Activated CD4-positive, alpha-beta memory T cell treated with anti-CD3 and anti-CD28 coated beads, Interleukin-2, amount 10 ng/mL, durations not matched to agents 7 days and 5 days (primary cell): ENCODE measurements at places on chromosomes 7 and 10.
A peak's percentile ranks its signal among the peaks of the same experiment; 100 is the strongest.

GRCh38 chr10:43820663-43821062 lies 172.0 kb upstream of the ZNF32 start:
- DNase-seq = no peak

- no peak for DNase-seq
These were observed 220.5 kb downstream of the MLLT10 start for GRCh38 chr10:21754410-21755011.

- DNase-seq = no peak
These were observed 214.2 kb upstream of the KAT6B start for GRCh38 chr10:74612195-74612594.

DNA sequence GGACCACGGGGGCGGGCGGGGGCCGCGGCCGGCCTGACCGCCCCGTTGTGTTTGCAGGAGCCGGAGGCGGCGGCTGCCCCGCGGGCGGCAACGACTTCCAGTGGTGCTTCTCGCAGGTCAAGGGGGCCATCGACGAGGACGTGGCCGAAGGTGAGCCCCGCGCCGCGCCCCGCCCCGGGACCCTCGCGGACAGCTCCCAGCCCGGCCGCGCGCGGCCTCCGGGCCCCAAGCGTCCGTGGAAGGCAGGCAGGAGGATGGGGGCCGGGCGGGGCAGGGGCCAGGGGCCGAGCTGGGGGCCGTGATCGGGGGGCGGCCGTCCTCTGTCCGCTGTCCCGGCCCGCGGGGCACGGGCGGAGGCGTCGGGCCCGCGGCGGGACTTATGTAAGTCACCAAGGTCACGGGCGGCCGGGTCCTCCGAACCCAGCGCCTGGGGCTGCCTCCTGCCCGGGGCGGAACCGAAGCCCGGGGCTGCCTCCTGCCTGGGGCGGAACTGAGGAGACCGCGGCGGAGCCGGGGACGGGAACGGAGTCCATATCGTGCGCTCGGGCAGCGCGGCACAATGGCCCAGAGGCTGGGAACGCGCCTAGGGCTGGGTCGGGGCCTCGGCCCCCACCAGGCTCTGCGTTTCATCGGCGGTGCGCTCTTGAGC lies 497 bp downstream of the PPP2R2D start:
- peak; percentile 63 for DNase-seq

DNA sequence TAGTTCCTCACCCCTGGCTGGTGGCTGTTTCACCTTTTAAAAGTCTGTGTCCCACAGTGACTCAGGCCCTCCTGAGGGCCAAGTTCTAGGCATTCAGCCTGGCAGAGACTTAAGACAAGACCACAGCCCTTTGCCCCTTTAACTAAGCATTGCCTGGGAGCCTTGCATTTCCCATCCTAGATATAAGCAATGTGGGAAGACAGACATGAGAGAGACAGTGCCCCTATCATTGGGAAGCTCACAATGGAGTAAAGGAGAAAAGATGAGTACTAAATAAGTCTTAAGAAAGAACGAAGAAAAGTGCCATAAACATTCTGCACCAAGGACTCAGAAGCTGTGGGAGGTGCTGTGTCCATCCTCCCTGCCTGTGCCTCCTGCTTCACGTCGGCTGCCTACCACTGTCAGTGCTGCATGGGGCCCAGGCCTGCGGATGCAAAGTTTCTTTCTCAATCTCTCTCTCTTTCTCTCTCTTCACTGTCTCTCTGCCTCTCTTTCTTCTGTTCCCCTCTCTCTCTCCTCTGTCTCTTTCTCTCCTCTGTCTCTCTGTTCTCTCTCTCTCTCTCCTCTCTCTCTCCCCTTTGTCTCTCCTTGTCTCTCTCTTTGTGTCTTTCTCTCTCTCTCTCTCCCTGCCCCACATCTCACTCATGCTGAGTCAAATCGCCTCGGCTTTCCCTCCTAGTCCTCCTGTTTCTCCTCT lies 21.5 kb downstream of the GPRIN2 start:
- no peak for DNase-seq

GRCh38 chr10:34185998-34186397 lies 629.1 kb downstream of the PARD3 start:
- no peak for DNase-seq

GRCh38 chr7:20170633-20171032 lies 46.6 kb downstream of the MACC1 start:
- no peak for DNase-seq

- DNase-seq = no peak
These were observed 201.7 kb upstream of the FOXP2 start for GRCh38 chr7:114212721-114213429.

DNA sequence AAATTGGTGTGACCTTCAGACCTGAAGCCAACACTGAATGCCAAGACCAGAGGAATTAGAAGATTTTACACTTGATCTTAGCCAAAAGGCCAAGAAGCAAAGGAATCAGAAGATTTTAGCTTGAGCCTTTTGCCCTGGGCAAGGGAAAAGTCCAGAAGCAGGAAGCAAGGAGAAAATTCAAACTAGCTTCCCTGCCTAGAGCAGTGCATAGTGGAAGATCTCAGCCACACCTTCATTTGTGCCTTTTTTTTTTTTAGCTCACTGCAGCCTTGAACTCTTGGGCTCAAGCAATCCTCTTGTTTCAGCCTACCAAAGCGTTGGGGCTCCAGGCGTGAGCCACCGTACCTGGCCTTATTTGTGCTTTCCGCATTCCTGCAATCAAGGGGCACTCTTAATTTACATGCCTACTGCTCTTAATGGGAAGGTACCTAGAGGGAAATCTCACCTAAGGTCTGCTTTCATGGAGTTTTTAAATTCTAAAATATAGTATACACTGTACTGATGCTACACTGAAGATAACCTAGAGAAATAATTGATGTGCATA lies 8.3 kb upstream of the PIP4K2A start:
- DNase-seq = no peak

- no peak for DNase-seq
These were observed 122.2 kb downstream of the NPY start for GRCh38 chr7:24406053-24406788.

GRCh38 chr10:43257347-43258210 lies 9.3 kb downstream of the RASGEF1A start:
- DNase-seq = no peak

- no peak for DNase-seq
These were observed 130.9 kb downstream of the PHF14 start for GRCh38 chr7:11104578-11104977.

GRCh38 chr10:59098831-59099452 lies 77.5 kb upstream of the PHYHIPL start:
- no peak for DNase-seq

- no peak for DNase-seq
These were observed 133.3 kb downstream of the CELF2 start for GRCh38 chr10:11150879-11151415.

- peak; percentile 72 for DNase-seq
These were observed 75.2 kb downstream of the DNAJB6 start for GRCh38 chr7:157412021-157412443.

- no peak for DNase-seq
These were observed 3.2 kb downstream of the FRMD4A start for GRCh38 chr10:14327527-14327926.

DNA sequence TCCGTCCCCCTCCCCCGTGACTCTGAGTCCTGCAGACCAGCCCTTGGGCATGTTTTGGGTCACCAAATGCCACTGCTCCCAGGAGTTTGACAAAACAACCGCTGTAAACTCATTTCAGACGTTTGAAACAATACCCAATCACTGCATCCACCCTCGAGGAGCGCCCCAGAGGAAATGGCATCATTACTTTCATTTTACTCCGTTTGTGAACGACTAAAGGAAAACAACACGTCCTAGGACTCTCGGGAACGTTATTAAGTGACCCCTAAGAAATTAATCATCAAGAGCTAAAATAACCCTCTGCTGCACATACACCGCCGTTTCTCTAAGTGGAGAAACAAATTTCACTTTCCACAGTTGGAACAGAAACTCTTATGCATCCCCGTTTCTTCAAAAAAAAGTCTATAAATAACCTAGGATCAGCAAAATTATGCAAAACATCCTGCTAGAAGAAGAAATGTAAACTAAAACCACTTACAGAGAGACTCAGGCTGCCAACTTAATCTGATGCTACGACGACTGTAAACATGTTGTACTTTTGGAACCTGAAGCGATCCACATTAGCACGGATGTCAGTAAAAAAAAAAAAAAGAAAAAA lies 109.9 kb upstream of the EFCAB10 start:
- DNase-seq = peak; percentile 71

GRCh38 chr10:90591629-90592028 lies 266.2 kb downstream of the HTR7 start:
- no peak for DNase-seq

GRCh38 chr7:95334447-95334846 lies 10.1 kb upstream of the PON1 start:
- no peak for DNase-seq

DNA sequence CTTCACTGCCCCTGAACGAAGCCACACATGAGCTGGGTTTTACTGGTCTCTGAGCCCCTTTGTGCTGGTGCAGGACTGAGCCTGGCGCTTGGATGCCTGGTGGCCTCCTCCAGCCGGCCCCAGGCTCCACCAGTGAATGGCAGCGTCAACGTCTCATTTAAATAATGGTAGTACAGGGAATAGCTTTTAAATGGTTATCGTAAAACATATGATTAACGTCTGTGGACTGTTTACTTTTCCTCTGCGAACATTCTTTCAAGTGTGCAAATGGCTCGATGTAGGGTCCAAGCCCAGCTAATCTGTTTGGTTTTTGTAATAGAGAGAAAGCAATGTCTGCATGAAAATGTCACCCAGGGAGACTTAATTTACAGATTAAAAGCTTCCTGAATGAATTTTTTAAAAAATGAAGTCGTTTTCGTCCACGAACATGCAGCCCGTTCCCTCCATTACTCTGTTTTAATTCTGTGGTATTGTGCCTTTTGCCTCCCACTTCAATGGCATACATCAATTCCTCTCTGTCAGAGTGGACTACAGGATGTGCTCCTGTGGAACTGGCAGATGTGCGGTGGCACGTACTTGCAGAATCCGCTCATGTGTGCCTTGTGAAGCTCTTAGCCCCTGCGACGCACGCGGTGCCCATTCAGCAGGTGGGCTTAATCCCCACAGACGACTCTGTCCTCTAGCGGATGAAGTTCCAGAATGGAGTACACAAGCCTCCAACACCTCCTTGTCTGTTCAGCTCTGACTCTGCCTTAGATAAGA lies 192.7 kb downstream of the TCF7L2 start:
- DNase-seq = no peak

GRCh38 chr10:114499116-114499515 lies 94.8 kb upstream of the AFAP1L2 start:
- no peak for DNase-seq

DNA sequence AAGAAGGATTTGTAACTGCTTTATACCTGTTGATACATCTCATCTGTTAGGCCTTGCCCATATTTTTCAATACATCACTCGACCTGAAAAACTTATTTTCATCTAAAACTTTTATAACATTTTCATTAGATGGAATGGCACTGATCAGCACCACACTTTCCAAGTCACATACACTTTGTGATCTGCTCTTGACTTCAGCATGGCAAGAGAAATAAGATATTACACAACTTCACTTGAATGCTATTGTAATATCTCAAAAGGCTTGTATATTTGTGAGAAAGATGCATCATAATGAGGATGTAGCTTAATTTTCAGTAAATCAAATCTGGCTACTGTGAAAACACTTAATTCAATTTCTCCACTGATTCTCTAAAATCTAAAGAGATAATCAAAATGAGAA lies 126.2 kb downstream of the MICU1 start:
- DNase-seq = no peak

GRCh38 chr10:63132651-63133055 lies 475 bp upstream of the NRBF2 start:
- no peak for DNase-seq

- DNase-seq = no peak
These were observed 439.5 kb downstream of the NEBL start for GRCh38 chr10:20457649-20458048.

GRCh38 chr10:112519133-112519761 lies 72.2 kb downstream of the VTI1A start:
- no peak for DNase-seq

DNA sequence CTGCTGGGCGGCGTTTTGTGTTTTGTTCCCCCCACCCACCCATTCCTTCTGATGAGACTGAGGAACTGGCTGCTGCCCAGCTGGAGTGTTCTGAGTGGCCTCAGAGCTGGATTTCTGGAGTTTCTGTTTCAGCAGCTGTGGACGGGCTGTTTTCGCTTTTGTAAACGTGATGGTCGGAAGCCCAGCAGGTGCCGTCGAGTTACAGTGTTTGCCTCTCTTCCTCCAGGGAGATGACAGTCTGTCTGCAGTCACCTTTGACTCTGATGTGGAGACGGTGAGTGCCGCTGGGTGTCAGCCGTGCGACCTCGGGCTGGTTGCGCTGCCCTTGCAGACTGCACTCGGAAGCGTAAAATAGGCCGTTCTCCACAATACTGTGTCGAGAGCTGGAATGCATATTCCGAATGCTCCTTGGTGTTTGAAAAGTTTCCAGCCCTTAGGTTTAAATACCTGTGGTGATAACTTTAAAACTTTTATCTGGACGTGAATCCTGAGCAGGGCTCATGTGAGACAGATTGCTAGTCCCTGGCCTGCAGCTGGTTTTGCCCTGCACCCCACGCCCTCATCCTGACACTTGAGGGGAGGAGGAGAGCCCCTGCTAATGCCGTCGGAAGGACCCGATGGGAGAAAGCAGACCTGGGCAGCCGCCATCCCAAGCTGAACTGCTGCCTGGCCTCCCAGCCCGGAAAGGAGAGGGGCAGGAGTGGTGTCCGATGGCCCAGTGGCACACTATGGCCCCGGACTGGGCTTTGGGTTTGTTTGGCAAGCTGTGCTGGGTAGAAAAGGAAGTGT lies 8.3 kb downstream of the IQCE start:
- DNase-seq = peak; percentile 47

DNA sequence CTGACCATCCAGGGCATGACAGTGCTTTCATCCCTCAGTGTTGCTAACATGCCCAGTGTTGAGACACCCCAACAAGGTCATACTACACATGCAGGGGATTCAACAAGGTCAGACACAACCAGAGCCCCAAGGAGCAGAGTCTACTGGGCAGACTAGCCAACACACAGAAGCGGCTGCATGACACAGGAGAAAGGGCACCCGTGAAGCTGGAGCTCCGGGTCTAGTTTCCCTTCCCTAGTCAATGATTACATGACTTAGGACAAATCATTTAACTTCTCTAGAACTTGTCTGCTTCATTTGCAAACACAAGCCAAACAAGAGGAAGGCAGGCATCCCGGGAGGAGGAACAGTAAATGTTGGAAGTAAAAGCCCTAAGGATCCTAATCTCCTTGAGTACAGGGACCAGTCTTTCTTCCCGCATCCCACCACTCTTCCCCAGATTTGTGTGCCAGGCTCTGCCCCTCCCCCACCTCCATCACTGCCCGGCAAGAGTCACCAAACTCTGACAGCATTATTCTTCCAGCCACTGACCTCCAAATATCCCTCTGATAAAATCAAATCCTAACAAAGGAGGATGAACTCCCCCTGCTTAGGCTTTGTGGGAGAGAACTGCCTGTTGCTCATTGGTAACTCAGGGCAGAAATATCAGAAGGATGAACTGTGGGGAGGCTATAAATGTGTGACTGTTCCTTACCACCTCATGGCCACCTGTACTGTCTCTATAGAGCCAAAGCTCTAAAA lies 104.3 kb downstream of the KCNMA1 start:
- DNase-seq = no peak
